Hindlimb muscle (tissue), 1 donor: ENCODE measurements at places on chromosomes 12 and 14. TPM values are rescaled to one million over a fixed set of nuclear protein-coding genes. Genes with fewer than 3 reads are reported as not detected.

GRCh38 chr14:75273272-75274049, 5.2 kb upstream of the FOS start:
- no peak for DNase-seq

DNA sequence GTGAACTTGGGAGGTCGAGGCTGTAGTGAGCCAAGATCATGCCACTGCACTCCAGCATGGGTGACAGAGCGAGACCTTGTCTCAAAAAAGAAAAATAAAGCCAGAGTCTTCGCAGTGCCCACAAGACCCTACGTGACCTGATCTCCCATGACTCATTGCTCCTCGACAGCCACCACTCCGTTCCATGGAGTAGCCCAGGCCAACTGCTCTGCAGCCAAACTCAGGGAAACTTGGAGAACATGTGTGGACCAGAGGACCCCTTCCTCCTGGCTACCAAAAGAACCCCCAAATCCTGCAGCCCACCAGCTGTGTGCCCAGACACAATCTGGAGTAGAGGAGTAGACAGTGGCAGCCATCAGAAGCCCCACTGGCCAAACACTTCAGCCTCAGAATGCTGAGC, 32.1 kb upstream of the PPP2R5C start:
- DNase-seq = no peak

DNA sequence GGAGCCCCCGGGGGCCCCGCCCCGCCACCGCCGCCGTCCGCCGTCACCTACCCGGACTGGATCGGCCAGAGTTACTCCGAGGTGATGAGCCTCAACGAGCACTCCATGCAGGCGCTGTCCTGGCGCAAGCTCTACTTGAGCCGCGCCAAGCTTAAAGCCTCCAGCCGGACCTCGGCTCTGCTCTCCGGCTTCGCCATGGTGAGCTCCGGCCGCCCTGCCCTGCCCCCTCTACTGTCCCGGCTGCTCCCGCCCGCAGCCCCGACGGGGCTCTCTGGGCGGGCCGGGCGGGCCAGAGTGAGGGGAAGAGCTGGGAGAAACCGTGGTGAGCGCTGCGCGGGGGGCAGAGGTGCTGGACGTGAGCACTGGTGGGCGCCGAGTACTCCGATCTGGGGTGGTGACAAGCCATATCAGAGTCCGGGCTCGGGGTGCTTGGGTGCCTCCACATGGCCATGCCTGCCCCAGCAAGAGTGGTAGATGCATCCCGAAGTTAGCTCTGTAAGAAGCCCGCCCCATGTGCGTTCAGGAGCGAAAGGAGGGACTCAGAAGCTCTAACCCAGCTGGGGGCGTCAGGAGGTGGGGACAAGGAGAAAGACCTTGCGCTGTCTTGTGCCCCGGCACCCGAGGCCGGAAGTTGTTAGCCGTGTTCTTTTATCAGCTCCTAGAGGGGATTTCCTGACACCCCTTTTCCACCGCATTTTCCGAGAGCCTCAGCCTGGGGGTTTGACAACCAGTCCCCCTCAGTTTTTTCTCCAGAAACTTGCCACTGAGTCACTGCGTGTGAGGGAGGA, 717 bp downstream of the ORAI1 start:
- peak; percentile 56 for DNase-seq

DNA sequence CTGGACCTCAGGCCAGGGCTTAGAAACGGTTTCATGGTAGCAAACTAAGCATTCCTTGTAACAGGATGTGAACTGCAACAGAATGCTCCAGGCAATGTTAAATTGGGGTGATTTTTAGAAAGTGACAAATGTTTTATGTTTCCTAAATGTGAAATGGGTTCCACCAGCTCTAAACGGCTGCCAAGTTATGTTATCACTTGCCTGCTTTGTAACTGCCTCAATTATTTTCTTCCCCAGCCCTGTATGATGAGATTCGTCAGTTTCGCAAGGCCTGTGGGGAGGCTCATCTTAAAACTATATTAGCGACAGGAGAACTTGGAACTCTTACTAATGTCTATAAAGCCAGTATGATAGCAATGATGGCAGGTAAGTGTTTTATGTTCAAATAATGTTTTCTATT, 70.9 kb downstream of the DERA start:
- no peak for DNase-seq

Gene KRT6C
- polyA plus RNA-seq = not detected
